ENCODE measurements at places on chromosomes 7 and 10. TPM values are rescaled to one million over a fixed set of nuclear protein-coding genes. Genes with fewer than 3 reads are reported as not detected.

Gene CPA1
- total RNA-seq = 15.8 TPM

Gene SLC18A3
- total RNA-seq = not detected

Gene LRRD1
- not detected for total RNA-seq

Gene IL6
- not detected for total RNA-seq

Gene FAM25A
- not detected for total RNA-seq

Gene TSPAN15
- total RNA-seq = 2.9 TPM

Gene ELMO1
- total RNA-seq = 101 TPM

Gene SPAM1
- not detected for total RNA-seq

Gene CLRN3
- not detected for total RNA-seq

All from T-cell (primary cell).